GM20000 (cell line): ENCODE measurements at places on chromosomes 11 and 22.

DNA sequence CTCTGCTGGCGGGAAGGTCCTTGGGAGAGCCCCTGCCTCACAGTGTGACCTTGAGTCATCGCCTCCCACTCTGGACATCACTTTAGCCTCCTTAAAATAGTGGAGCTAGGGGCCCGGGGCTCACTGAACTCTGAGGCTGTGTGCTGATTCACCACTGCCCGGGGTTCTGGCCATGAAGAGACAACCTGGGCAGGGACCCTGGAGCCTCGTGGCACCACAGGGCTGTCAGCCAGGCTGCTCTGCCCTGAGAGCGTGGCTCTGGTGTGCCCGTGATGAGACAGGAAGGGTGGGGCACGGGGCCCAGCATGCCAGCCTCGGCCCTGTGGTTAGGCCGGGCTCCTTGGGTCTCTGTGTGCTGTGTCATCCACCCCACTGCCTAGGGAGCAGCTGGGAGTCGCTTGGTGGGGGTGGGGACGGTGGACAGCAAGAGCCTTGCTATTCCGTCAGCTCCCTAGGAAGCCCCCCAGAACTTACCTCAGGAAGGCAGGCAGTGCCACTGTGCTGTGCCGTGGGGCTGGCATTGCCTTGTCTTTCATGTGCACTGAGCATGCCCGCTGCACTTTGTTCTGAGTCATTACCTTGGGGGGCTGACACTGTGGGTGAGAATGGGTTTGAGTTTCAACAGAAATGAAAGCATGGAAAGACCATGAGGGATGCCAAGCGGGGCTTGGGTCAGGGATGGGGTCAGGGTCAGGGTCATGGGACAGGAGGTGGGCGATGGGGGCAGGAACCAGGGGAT lies 31.7 kb downstream of the TPCN2 start:
- DNase-seq: no peak

GRCh38 chr11:43852057-43852636 lies 28.5 kb upstream of the ALKBH3 start:
- peak; percentile 56 for DNase-seq

GRCh38 chr22:27877501-27877900 lies 41.6 kb downstream of the PITPNB start:
- DNase-seq: peak; percentile 11

- DNase-seq: no peak
Observed at GRCh38 chr22:46612904-46613605, 7.1 kb upstream of the GRAMD4 start.

DNA sequence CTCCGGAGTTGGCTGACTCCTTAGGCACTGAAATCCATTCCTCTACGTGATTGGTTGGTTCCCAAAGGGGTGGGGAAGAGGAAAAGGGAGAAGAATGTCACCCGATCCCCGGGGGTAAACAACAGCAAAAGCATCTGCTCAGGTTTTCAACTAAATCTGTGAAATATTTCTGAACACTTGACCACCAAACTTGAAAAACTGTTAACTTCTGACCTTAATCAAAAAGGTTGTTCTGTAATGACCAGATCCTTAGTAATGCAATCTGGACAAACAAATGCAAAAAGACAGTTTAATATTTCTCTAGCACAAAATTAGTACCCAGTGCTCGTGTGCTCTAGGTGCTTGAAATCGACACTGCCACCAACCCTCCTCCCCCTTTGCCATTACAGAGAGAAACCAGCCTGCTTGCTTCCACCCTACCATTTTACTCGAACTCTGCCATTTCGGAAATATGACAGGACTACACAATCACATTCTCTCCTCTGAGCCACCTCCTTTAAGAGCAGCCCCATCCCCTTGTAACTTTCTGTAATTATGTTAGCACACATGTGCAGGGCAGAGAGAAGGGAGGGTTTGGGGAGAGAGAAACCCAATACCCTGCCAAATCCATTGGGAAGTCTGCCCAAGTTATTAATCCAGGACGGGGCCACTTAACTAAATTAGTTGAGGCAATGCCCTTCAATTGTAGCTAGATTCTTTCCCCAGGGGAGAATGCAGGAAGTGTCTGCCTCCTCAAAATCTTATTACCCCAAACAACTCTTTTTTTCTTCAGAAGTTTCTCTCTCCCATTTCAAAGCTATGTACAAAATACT lies 113.8 kb downstream of the RBFOX2 start:
- DNase-seq: no peak

DNA sequence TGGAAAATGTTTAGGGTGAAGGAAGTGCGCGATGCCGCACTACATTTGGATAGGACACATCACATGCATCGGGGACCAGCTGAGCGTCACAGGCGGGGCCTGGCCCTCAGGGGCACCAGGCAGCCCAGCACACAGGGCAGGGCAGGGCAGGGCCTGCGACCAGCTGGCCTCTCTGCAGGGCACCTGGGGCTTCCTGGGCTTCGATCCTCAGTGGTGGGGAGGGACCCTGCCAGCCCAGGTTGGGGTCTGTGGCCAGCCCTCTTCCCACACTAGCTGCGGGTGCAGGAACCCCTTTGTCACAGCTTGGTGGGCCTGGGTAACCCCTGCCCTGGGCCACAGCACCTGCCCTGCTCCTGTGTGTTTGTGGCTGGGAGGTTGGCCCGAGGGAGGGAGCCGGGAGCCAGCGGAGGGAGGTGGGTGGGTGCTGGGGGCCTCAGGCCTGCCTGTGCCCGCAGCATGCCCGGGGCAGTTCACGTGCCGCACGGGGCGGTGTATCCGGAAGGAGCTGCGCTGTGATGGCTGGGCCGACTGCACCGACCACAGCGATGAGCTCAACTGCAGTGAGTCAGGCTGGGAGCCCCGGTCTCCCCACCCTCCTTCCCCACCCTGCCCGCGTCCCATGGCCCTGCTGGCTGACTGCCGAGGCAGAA lies 37.9 kb downstream of the ST14 start:
- no peak for DNase-seq

DNA sequence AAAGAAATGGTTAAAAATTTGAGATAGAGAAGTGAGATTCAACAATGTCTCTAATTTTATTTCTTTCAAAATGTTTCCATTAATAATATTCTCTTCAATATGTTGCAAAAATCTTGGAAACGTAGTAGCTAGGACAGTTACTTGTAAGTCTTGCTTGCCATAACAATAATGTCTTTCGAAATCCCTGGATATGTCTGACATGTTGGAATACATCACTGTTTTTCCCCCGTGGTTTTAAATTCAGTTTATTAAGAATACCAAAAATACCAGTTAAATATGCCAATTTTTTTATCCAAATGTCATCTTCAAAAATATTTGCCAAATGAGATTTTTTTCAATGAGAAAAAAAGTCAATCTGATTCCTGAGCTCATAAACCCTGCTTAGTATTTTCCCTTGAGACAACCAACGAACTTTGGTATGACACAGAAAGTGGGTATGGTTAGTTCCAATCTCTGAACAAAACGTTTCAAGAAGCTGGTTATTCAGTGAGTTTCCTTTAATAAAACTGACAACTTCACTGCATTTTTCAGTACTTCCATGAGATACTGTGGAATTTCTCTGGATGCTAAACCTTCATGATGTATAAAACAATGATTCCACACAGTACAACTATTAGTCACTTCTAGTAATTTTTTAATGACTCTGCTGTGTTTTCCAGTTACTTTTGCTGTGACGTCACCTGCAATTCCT lies 36.7 kb upstream of the AMPD3 start:
- no peak for DNase-seq

DNA sequence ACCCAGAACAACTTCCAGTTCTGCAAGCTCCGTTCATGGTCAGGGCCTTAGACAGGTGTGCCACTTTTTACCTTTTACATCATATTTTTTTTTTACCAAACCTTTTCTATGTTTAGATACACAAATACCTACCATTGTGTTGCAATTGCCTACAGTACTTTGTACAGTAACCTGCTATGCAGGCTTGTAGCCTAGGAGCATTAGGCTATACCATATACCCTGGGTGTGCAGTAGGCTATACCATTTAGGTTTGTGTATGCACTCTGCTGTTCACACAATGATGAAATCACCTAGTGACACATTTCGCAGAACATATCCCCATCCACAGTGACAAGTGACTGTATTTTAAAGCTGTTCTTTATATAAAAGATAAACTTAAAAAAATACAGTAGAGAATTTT lies 29.6 kb downstream of the APIP start:
- DNase-seq: no peak

GRCh38 chr11:8262552-8263108 lies 1.0 kb downstream of the LMO1 start:
- DNase-seq: peak; percentile 57

GRCh38 chr11:86704710-86705109 lies 32.3 kb upstream of the ME3 start:
- no peak for DNase-seq

DNA sequence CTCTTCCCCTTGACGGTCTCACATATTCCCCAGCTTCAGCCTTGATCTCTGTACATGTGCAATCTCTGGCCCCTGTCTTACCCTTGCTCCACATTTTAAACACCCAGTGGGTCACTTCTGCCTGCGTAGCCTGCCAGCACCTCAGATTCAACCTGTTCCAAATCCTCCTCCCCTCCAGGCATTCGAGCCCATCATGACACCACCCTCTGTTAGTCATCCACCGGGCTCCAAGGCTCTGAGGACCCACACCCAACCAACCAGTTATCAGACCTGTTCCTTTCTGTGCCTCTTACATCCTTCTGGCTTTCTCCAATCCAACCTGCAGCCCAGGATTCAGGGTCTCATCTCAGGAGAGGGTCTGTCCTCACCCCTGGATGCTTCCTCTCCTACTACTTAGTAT lies 119.8 kb upstream of the TBCEL start:
- no peak for DNase-seq

GRCh38 chr11:876545-876944 lies 33.9 kb downstream of the TSPAN4 start:
- DNase-seq: no peak

- no peak for DNase-seq
Observed at GRCh38 chr11:2132874-2133240, 6.3 kb downstream of the IGF2 start.

DNA sequence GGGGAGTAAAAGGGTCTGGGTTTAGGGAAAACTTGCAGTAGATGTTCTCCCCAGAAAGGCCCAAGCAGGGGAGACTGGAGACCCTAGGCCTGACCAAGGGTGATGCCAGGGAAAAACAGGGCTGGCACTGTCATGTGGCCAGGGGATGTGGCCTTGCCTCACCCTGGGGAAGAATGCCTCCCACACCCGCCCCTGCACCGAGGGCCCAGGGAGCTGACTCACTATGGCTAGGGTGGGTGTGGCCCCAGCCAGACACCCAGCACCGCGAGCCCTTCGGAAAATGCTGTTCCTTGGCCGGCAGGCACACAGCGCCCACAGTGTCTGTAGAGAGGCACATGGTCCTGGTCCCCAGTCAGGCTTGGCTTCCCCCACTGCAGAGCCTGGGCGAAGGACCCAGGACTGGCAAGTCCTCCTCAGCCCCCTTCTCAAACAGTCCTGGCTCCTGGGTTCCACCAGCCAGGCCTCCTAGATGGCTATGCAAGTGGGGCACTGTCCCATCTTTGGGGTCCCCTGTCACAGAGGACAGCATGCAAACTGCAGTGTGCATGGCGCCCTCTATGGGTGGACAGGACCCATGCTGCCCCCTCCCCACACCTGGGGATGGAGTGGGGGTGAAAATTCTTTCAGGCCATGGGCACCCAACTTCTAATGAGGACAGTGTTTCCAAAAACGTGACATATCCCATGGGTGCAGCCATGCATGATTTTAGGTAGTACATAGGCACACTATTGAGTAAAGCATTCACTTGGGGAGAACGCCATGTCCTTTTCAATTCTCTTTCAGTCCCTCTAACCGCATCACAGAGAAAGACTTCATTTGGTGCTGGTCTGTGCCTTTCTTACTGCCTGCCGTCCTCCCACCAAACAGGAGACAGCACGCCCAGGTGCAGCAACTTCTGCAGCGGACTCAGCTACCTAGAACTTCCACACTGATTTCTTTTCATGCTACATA lies 15.2 kb downstream of the TMPRSS5 start:
- DNase-seq: peak; percentile 46

- DNase-seq: no peak
Observed at GRCh38 chr22:26860301-26860700, 202.9 kb downstream of the MIAT start.

DNA sequence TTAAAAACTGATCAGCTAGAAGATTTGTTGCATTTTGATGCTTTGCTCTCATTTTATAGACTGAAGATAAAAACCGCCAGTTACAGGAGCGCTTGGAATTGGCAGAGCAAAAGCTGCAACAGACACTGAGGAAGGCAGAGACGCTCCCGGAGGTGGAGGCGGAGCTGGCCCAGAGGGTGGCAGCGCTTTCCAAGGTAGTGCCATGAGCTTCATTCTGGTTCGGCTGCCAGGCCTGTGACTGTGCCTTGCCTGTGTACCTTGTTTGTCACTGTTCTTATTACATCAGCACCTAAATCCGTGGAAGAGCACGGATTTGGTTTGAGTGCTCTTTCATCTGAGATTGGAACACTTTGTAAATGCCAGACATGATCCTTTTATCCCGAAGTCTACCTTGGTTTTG lies 61.4 kb downstream of the PPFIA1 start:
- DNase-seq: no peak

DNA sequence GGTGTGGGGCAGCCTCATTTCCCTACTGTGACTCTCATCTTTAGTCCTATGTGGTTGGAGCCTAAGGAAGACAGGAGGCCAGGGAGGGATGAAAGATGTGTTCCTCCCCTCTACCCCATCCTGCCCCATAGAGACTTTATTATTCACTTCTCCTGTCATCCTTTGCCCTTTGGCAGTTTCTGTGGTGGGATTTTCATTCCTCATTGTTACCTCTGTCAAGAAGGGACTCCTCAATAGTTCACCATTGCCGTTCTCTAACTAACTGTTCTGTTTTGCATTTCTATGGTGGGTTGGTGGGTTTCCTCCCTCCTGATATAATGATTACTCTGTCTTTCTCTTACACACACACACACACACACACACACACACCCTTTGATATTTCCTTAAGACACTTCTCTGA lies 202.3 kb downstream of the DSCAML1 start:
- DNase-seq: no peak

- DNase-seq: no peak
Observed at GRCh38 chr11:112100462-112100861, 13.8 kb downstream of the SDHD start.

DNA sequence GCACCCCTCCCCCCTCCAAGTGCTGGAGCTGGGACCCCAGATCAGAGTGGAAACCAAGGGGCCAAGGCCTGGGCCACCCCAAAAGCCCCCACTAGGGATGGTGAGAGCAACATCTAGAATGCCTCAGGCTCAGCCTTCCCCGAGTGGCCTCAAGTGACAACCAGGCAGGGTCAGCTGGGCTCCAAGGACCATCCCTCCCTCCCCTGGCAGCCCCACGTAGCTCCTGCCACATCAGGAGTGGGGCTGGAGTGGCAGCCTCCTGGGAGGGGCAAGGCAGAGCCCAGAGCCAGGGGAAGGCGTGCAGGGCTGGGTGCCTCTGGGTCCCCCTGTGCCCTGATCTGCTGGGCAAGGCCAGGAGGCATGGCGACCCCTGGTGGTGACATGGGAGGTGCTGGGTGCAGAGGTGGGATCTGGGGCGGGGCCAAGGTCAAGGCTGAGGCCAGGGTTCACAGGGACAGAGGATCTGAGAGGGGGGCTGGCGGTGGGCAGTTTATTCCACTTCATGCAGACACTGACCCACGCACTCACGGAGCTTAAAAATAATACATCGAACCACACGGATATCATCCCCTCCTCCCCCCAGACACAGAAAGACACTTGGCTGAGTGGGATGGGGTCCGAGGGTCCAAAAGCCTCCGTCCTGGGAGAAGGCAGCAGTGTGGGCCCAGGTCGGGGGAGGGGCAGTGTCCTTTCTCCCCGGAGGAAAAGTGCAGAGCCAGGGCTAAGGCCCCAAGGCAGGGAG lies 15.8 kb upstream of the EHD1 start:
- peak; percentile 94 for DNase-seq
